ENCODE measurements at places on chromosomes 3 and 15. TPM values are rescaled to one million over a fixed set of nuclear protein-coding genes. Genes with fewer than 3 reads are reported as not detected.
A peak's percentile ranks its signal among the peaks of the same experiment; 100 is the strongest.

A4GNT gene
- total RNA-seq = not detected

FBXW12 gene
- total RNA-seq = not detected

DUOXA2 gene
- total RNA-seq = not detected

ANKRD34C gene
- total RNA-seq = not detected

CLDN1 gene
- total RNA-seq = 169 TPM

FBXO40 gene
- total RNA-seq = not detected

SCAANT1 gene
- total RNA-seq = not detected

EIF1B gene
- 10.4 TPM for total RNA-seq

C3orf80 gene
- not detected for total RNA-seq

CCR8 gene
- not detected for total RNA-seq

TMEM266 gene
- total RNA-seq = not detected

CTXN2 gene
- not detected for total RNA-seq

LRRIQ4 gene
- total RNA-seq = not detected

SLC27A2 gene
- total RNA-seq = 6.0 TPM

SLMAP gene
- 53.5 TPM for total RNA-seq

GRCh38 chr3:169383770-169384169 lies 279.7 kb downstream of the MECOM start:
- DNase-seq = no peak

- no peak for DNase-seq
Observed at GRCh38 chr3:50304601-50305000, 1.2 kb upstream of the HYAL1 start.

GRCh38 chr15:83613714-83614113 lies 40.2 kb upstream of the ADAMTSL3 start:
- DNase-seq = peak; percentile 57

GRCh38 chr3:189771842-189772450 lies 140.8 kb downstream of the TP63 start:
- no peak for DNase-seq

- DNase-seq = no peak
Observed at GRCh38 chr3:95120921-95121320, 1058.1 kb downstream of the NSUN3 start.

GRCh38 chr15:64146041-64146440 lies 5.5 kb upstream of the SNX22 start:
- no peak for DNase-seq

- DNase-seq = no peak
Observed at GRCh38 chr3:64179860-64180259, 45.4 kb downstream of the PRICKLE2 start.

DNA sequence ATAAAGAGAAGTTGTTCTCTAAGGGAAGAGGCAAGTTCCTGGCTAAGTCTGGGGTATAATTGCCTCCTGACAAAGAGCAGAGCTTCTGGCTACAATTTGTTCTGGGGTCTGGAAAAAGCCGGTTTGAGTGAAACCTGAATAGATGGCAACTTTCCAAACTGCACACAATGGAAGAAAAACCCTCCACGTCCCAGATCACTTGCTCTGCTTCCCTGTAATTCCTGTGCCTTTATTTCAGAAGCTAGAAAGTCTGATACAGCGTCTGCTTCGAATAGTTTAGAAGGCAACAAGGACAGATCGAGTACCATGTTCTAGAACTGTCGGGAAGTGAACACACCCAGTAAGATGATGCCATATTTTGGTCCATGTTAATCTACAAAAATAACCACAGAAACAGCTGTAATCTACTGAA lies 1.6 kb upstream of the WDR82 start:
- no peak for DNase-seq

DNA sequence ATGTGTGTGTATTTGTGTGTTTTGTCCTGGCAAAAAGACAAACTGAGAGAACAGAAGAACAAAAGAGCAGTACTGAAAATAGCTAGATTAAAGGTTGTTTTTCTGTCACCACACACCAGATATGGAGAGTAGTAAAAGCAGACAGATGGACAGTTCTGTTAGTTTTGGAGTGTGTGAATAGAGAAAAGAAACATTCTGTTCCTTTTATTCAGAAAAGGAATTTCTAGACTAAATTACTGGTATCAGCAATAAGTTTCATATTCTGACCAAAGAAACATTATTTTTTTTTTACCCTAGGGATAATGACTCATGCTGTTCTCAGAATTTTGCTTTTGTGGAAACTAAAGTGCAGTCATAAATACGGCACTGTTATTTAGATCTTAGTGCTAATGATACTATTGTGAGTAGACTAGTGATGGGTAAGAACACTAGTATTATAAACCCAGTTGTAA lies 32.9 kb downstream of the PIK3CA start:
- no peak for DNase-seq

GRCh38 chr3:30511524-30512251 lies 94.7 kb upstream of the TGFBR2 start:
- peak; percentile 67 for DNase-seq

GRCh38 chr15:65903296-65904073 lies 34.2 kb downstream of the RAB11A start:
- no peak for DNase-seq

DNA sequence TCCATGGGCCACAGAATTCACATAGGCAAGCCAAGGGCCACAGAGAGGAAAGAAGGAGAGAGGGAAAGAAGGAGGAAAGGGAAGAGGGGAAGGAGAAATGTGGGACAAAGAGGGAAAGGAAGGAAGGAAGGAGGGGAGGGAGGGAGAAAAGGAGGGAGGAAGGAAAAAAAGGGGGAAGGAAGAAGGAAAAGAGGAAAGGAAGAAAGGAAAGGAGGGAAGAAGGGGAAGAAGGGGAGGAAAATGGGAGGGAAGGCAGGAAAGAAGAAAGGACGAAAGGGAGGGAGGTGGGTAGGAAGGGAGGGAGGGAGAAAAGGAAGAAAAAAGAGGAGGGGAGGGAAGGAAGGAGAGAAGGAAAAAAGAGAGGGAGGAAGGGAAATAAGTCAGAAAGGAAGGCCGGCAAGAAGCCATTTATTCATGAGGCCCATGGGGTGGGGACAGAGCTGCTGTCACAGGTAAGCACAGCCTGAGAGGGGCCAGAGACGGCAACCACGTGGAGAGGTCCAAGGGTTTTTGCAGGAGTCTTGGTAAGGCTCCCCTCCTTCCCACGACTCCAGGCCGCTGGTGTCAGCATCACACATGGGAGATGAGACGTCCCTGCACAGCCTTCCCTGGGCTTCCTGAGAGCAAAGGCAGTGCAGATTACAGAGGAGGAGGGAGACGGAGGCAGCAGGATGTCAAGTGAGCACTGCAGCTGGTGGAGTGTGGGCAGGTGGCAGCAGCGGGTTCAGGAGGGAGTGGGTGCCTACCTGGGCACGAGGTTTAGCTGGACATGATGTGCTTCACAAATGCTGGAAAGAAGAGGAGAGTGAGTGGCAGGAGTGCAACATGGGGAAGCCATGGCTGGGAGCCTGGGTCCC lies 5.5 kb downstream of the MYL3 start:
- DNase-seq = no peak

GRCh38 chr3:151925419-151925818 lies 52.0 kb downstream of the SUCNR1 start:
- DNase-seq = no peak

GRCh38 chr15:61063875-61064320 lies 165.2 kb downstream of the RORA start:
- no peak for DNase-seq

DNA sequence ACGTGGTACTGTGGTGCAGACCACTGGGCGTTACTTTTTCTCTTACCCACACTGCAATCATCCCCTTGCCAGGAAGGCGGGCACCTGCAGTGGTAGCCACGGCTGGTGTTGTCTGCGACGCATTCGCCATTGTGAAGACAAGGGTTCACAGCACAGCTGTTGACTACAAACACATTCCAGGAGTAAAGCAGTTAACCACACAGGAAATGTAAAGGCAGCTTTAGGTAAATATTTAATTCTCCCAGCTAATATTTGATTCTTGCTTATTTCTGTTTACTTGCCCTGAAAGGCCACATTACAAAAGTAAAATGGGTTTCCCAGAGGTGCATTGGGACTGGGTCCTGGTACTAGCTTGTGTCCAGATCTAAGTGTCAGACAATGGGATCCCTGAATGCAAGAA lies 45.4 kb downstream of the HEG1 start:
- no peak for DNase-seq

DNA sequence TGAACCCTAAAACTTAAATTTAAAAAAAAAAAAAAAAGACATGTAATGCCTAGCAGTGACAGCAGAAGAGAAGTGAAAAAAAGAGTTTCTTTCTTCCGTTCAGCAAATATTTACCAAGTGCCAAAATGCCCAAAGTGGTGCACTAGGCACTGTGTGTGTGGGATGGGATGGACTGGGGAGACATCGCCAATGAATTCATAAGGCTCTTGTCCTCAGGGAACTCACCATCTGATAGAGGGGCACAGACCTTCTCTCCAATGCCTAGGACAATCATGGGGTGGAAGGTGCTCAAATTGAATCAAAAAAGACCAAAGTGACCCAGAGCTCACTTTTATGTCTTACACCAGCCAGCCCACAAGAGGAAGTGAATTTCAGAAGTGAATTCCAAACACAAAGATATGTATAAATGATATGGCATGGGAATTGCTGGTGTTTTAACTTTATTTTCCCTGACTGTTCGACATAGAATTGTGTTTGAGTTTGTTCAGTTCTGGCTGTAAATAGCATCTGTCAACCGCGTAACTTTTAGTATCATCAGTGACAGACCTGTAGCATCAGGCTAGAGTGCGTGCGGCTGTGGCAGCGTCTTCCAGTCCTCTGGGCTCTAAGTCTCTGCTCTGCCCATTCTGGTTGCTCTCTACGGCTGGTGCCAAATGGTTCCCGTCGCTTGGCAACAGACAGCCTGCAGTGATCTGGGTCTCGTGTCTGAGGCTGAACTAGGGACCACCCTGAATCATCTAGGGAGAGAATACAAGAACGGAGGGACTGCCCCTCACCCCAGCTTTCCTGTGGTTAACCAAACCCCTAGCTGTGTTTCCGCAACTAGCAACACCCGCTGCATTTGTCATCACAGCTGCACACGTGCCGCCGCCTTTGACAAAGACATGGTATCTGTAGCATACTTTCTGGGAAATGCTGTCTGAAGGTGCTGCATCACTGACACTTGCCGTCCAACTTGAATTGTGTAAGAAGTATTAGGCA lies 154.0 kb upstream of the THBS1 start:
- no peak for DNase-seq

- DNase-seq = no peak
Observed at GRCh38 chr15:40306371-40306770, 1.4 kb downstream of the PLCB2 start.

DNA sequence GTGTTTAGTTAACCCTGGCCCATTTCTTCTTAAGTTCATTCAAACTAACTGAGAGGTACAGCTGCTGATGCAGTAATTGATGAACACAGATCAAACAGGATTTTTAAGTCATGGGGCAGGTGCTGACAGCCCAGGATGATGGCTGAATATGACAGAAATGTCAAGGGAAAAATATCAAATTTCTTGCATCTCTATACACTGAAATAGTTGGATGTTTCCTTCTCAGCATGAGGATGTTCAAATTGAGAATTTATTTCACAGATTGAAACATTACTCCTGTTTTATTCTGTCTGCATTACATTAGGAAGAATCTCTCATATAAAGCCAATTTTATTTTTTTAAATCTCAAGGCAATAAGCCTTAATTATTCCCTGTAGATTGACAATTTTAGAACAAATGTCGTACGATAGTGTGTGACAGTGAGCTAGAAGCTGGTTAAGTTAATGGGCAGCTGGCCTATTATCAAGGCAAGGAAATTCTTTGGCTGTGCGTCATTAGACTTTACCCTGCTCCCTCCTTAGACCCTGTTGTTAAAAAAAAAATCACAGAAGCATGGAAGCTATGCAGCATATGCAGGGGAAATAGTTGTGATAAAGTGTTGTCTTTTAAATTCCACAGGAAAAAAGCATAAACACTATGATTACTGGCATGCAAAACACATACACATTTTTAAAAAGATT lies 183.8 kb upstream of the KCNMB2 start:
- DNase-seq = peak; percentile 56

- no peak for DNase-seq
Observed at GRCh38 chr3:96201463-96201862, 612.9 kb upstream of the EPHA6 start.

DNA sequence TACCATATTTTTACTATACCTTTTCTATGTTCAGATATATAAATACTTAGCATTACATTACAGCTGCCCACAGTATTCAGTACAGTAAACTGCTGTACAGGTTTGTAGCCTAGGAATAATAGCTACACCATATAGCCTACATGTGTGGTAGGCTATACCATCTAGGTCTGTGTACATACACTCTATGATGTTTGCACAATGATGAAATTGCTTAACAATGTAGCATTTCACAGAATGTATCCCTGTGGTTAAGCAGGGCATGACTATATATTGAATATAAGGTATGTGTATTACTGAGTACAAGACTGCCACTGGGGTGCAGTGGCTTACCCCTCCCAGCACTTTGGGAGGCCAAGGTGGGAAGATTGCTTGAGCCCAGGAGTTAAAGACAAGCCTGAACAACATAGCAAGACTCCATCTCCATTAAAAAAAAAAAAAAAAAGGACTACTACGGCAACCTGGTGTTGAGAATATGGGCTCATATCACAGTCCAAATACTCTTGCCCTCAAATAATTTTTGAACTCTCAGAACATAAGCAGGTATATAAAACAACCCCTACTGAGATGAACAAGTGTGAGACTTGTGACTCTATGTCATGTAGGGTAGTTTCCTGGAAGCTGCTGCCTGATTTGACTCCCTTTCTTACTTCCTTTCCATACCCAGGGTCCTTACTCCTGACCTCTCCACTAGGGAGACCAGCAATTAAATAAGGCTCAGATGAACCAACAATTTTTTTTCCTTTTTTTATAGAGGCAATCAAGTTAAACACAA lies 4.8 kb downstream of the PPP1R14D start:
- DNase-seq = no peak

DNA sequence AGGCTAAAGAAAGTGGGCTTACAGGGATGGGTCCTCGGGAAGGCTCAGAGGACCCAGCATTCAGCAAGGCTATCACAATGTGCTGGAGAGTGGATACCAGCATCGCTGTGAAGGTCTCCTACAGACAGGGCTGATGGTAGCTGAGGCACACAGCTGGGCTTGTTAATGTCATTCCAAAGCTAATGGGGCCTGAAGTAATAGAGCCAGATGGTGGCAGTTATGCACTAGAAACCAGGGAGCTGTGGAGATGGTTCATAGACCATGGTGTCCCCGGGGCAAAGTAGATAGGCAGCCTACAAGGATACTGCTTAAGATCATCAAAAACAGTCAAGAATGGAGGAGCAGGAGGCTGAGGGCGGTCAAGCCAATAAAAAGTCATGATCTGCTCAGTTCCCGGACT lies 24.8 kb upstream of the BOC start:
- DNase-seq = no peak

GRCh38 chr15:68285259-68285980 lies 7.9 kb downstream of the FEM1B start:
- DNase-seq = peak; percentile 74

DNA sequence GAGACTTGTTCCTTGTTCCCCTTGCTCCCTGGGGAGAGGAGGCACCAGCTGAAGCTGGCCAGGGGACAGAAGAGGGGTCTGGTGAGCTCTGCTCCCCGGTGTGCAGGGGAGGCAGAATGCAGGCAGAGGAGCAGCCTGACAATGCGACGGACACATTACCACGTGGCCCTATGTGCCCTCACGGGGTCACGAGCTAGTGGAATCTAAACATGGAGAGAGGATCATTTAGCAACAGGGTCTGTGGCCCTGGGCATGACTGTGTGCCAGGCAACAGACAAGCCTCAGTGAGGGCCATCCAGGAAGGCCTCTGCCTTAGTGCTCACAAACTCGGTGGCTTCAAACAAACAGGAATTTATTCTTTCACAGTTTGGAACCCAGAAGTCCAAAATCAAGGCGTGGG lies 8.5 kb upstream of the MUC4 start:
- no peak for DNase-seq

GRCh38 chr15:74180881-74181602 lies 7.5 kb downstream of the ISLR start:
- DNase-seq = no peak
